ENCODE measurements at places on chromosomes 3 and 15.

DNA sequence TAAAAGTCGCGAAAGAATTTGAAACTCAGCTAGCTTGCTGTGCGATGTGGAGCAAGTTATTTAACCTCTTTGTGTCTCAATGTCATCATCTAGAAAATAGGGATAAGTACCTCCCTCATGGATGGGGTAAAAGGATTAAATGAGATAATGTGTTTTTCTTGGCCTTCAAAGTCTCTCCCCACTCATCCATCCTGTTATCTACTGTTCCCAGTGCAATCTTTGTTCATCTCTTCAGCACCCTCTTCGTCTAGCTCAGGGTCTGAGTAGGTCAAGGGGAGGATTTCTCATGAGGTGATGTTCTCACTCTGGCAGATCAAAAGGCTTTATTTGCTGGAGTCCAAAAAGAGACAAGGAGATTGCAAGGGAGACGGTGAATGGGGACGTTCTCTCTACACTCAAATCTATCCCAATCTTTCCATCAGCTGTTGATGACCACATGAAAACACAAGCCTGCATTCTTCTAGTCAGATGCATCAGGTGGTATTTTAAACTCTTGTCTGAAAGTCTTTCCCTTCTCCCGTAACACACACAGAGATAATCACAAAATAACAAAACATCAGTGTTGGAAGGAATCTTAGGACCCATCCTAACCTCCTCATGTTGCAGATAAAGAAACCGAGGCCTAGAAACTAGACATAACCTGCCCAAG, 1.3 kb downstream of the MESD start:
- no peak for DNase-seq

GRCh38 chr3:30655187-30655812, 48.9 kb downstream of the TGFBR2 start:
- DNase-seq: no peak

DNA sequence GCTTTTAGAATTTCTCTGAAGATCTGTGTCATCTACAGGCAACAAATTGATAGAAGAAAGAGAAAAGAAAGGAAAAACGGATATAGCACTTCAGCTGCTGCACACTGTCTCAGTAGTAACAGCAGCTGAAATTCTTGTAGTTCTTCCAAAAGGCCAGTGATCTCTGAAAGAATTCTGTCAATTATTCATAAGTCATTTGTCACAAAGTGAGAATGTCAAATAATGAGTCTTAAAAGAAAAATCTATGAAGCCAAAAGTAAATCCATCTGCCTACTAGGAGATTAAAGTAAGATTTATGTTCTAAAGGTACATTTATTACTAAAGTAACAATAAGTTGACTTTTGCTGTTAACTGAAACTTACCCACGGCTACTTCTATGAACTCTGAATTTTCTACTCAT, 24.6 kb downstream of the IFT80 start:
- no peak for DNase-seq

DNA sequence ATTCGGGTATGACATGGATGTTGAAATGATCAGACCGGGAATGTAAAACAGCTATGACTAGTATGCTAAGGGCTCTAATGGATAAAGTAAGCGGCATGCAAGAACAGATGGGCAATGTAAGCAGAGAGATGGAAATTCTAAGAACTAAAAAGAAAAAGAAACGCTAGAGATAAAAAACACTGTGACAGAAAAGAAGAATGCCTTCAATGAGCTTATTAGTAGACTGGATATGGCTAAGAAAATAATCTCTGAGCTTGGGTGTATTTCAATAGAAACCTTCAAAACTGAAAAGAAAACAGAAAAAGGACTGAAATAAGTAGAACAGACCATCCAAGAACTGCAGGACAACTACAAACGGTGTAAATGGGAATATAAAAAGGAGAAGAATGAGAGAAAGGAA, 101.2 kb downstream of the HES1 start:
- no peak for DNase-seq

Data from AG09309 (cell line).